ENCODE measurements at places on chromosomes 11 and 22. TPM values are rescaled to one million over a fixed set of nuclear protein-coding genes. Genes with fewer than 3 reads are reported as not detected.

NKAPD1 gene
- 21.9 TPM for total RNA-seq

KCNK7 gene
- total RNA-seq = 0.82 TPM

NXPE1 gene
- total RNA-seq = not detected

CTSW gene
- total RNA-seq = 1.1 TPM

ZP1 gene
- not detected for total RNA-seq

SERPING1 gene
- 906 TPM for total RNA-seq

MMP27 gene
- not detected for total RNA-seq

RRM1 gene
- total RNA-seq = 15.0 TPM

CLDN5 gene
- total RNA-seq = 53.9 TPM

TSPAN32 gene
- total RNA-seq = 2.3 TPM

CASP1 gene
- total RNA-seq = 11.0 TPM

B3GAT1 gene
- 0.18 TPM for total RNA-seq

VSIG10L2 gene
- total RNA-seq = 0.57 TPM

PKNOX2 gene
- 33.4 TPM for total RNA-seq

DNA sequence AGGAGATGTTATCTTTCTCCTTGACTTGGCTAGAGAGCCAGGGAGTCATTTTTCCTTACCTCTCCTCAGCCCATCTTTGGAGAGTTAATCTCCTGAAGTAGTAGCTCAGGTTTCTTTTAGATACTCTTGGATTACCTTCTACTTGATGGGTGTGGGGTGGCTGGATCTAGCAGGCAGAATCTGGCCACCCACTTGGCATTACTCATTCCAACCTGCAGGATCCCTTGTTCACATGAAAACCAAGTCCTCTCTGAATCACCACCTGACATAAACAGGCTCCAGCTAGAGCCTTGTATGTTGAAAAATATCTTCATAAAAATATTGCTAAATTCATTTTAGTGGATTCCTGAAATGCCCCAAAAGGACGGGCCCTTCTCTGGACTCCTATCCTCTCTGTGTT lies 250.6 kb upstream of the PLET1 start:
- H3K27ac ChIP-seq = no peak overlapping the region
- DNase-seq = no peak
- no peaks in the 10 kb centered on the region for H3K27me3 ChIP-seq
- no peaks in the 10 kb centered on the region for H3K4me1 ChIP-seq
- H3K36me3 ChIP-seq = no peaks in the 10 kb centered on the region

GRCh38 chr11:111836721-111837120 lies 34.7 kb downstream of the ALG9 start:
- H3K36me3 ChIP-seq = no peaks in the 10 kb centered on the region
- no peak for DNase-seq
- no peak overlapping the region for H3K4me3 ChIP-seq
- no peaks in the 10 kb centered on the region for H3K27me3 ChIP-seq

DNA sequence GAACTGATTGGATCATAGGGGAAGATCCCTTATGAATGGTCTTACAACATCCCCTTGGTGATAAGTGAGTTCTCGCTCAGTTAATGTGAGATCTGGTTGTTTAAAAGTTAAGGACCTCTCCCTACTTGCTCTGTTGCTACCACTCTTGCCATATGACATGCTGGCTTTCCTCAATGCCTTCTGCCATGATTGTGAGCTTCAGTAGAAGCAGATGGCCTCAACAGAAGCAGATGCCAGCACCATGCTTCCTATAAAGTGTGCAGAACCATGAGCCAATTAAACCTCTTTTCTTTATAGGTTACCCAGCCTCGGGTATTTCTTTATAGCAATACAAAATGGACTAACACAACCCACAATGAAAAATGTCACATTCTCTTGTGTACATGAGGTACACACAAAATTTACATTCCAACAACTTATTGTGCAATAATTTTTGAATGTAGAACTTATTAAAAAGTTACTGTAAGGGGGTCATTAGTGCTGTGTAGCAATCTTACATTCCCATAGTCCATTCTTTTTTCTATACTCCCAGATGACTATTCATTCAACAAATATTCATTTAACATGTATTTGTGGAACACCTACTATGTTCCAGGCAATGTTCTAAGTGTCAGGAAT lies 10.3 kb downstream of the CYP2R1 start:
- DNase-seq = no peak
- H3K36me3 ChIP-seq = no peaks in the 10 kb centered on the region
- H3K4me3 ChIP-seq = no peak overlapping the region
- no peaks in the 10 kb centered on the region for H3K27me3 ChIP-seq
- H3K27ac ChIP-seq = no peak overlapping the region

DNA sequence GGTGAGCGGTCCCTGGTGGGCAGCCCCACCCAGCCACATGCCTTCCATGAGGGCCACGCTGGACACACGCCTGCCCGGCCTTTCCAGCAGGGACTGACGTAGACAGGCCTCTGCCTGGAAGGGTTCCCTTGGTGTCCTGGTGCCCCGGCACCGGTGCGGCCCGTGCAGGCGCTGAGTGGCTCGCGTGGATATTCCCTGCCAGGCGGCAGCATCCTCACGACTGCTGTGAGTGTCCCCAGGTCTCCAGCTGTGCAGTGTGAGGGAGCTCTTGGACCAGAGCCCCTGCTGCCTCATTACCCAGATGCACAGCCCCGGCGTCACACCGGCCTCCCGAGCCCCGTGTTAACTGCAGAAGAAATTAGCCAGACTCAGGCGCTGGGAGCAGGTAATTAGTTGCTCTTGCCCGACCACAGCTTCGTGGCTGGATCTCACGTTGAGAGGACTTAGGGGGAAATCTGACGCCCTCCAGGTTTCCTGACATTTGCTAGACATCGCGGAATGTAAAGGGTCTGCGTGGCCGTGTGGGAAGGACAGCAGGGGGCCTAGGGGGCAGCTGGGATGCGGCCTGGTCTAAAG lies 1196.3 kb downstream of the BRD1 start:
- H3K36me3 ChIP-seq = no peaks in the 10 kb centered on the region
- no peak for DNase-seq
- peaks cover 7% of the 10 kb centered on the region for H3K4me1 ChIP-seq
- no peaks in the 10 kb centered on the region for H3K27me3 ChIP-seq

- H3K36me3 ChIP-seq = no peaks in the 10 kb centered on the region
- no peaks in the 10 kb centered on the region for H3K27me3 ChIP-seq
- H3K4me1 ChIP-seq = no peaks in the 10 kb centered on the region
These were observed 20.5 kb downstream of the TST start for GRCh38 chr22:36998620-36999351.

- H3K36me3 ChIP-seq = no peaks in the 10 kb centered on the region
- H3K4me1 ChIP-seq = peaks cover 5% of the 10 kb centered on the region
- no peak overlapping the region for H3K4me3 ChIP-seq
- DNase-seq = no peak
- no peaks in the 10 kb centered on the region for H3K27me3 ChIP-seq
- H3K27ac ChIP-seq = no peak overlapping the region
These were observed 3.6 kb upstream of the ZDHHC8 start for GRCh38 chr22:20127869-20128618.

GRCh38 chr11:101686514-101686913 lies 102.7 kb upstream of the TRPC6 start:
- no peaks in the 10 kb centered on the region for H3K4me1 ChIP-seq
- H3K27ac ChIP-seq = no peak overlapping the region
- no peaks in the 10 kb centered on the region for H3K36me3 ChIP-seq
- no peaks in the 10 kb centered on the region for H3K27me3 ChIP-seq

DNA sequence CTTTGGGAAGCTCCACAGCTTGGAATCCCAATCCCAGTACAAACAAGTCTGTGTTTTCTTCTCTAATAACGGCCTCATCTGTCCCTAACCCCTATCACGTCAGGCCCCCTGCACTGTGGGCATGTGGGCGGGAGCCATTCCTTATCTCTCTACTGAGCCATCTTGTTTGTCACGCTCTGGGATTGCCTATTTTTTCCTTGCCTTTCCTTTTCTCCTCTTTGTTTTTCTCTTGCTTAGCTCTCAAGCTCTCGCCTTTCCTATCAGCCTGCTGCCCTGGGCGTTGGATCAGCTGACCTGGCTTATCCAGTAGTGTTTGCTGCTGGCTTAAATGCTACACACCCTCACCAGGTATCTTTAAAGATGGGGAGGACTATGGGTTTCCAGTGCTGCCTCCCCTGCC lies 35.8 kb downstream of the ARHGAP1 start:
- peaks cover 3% of the 10 kb centered on the region for H3K4me1 ChIP-seq
- no peaks in the 10 kb centered on the region for H3K36me3 ChIP-seq
- DNase-seq = no peak
- H3K27ac ChIP-seq = no peak overlapping the region

GRCh38 chr11:78336877-78337553 lies 80.6 kb downstream of the GAB2 start:
- H3K4me1 ChIP-seq = peaks cover 10% of the 10 kb centered on the region
- no peak overlapping the region for H3K27ac ChIP-seq
- no peak overlapping the region for H3K4me3 ChIP-seq

DNA sequence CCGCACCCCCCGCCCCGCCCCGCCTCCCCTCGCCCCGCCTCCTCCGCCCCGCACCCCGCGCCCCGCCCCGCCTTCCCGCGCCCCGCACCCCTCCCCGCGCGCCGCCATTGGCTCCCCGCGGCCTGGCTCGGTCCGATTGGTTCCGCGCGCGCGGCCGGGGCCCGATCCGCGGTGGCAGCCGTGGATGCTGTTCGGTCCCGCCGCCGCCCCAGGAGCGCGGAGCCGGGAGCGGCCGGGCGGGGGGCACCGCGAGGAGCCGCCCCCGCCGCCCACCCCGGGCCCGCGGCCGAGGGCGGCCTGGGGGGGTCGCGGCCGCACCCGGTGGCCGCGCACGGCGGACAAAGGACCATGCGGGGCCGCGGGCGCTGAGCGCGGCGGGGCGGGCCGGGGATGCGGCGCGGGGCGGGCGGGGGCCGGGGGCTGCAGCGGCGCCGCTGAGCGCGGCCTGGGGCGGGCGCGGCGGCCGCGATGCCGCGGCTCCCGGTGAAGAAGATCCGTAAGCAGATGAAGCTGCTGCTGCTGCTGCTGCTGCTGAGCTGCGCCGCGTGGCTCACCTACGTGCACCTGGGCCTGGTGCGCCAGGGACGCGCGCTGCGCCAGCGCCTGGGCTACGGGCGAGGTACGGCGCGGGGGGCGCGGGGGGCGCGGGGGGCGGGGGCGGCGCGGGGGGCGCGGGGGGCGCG lies at the start of gene B4GALNT4:
Gene B4GALNT4 (plus strand): TSS at position 164 of the 683 bp plus-strand sequence. CDS start 305 bp downstream, at position 469.
- DNase-seq = peak; percentile 65
- H3K4me1 ChIP-seq = peaks cover 5% of the 10 kb centered on the region
- no peaks in the 10 kb centered on the region for H3K27me3 ChIP-seq
- peak within 1 kb of the TSS; percentile 52 for H3K27ac ChIP-seq

DNA sequence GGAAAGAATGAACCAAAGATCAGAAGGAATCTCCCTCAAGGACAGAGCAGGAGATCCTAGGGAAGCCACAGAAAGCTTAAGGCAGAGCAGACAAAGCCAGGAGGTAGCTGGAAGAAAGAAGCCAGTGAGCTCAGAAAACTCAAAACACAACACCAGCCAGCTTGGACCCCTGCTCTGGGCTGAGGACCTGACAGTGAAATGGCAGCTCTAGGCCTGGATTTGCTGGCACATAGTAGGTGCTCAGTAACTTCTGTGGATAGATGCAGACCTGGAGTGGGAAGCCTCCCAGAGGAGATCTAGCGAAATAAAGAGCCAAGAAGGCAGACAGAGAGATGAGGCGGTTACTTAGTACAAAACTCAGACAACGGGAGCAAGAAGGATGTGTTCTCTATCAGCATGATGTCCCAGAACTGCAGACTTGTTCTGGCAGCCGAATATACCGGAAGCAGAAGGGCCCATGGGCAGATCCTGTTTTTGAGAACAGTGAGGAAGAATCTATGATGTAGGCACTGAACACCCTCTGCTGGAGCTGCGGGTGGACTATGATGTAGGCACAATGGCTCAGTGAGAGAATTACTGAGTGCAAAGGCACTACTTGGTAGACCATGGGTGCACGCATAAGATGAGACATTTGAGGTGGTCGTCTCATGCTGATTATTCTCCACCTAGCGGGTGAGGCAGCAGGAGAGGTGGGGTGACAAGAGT lies 4.8 kb downstream of the ROBO4 start:
- H3K36me3 ChIP-seq = no peaks in the 10 kb centered on the region
- H3K4me3 ChIP-seq = no peak overlapping the region
- H3K27me3 ChIP-seq = no peaks in the 10 kb centered on the region
- no peak for DNase-seq
- H3K4me1 ChIP-seq = peaks cover 26% of the 10 kb centered on the region
- no peak overlapping the region for H3K27ac ChIP-seq

DNA sequence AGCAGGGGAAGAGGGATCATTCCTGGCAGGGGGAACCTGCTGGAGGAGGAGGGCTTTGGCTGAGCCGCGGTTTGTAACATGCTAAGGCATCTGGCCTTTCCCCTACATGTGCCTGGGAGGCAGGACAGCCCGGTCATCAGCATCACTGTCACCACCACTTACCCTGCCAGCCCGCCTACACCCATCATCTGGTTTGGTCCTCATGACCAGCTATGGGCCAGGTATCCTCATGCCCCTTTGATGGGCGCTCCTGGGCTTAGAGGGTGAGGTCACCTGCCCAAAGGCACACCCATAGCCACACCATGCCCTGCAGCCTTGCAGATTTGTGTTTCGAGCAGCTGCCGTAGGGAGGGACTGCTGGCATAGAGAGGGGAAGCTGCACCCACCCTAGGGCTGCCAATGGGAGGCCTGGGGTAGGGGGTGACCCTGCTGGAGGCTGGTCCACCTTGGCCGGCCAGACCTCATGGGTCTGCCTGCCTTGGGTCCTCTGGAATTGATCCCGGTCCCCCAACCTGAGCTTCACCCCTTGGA lies 2.6 kb downstream of the MRGPRF start:
- H3K4me3 ChIP-seq = peak overlapping the region; percentile 67
- peaks cover 38% of the 10 kb centered on the region for H3K4me1 ChIP-seq
- H3K27ac ChIP-seq = peak overlapping the region; percentile 86
- DNase-seq = peak; percentile 28
- H3K27me3 ChIP-seq = no peaks in the 10 kb centered on the region

GRCh38 chr11:62108017-62108750 lies 15.6 kb upstream of the INCENP start:
- no peaks in the 10 kb centered on the region for H3K36me3 ChIP-seq
- H3K27me3 ChIP-seq = no peaks in the 10 kb centered on the region
- H3K4me1 ChIP-seq = peaks cover 10% of the 10 kb centered on the region
- no peak overlapping the region for H3K4me3 ChIP-seq
- DNase-seq = no peak

GRCh38 chr11:78313181-78313795 lies 104.3 kb downstream of the GAB2 start:
- peak; percentile 34 for DNase-seq
- no peak overlapping the region for H3K4me3 ChIP-seq
- H3K27me3 ChIP-seq = no peaks in the 10 kb centered on the region
- no peaks in the 10 kb centered on the region for H3K36me3 ChIP-seq
- H3K4me1 ChIP-seq = peaks cover 27% of the 10 kb centered on the region

GRCh38 chr11:86987679-86988078 lies 32.5 kb upstream of the FZD4 start:
- no peaks in the 10 kb centered on the region for H3K36me3 ChIP-seq
- H3K27ac ChIP-seq = no peak overlapping the region
- no peaks in the 10 kb centered on the region for H3K27me3 ChIP-seq
- H3K4me3 ChIP-seq = no peak overlapping the region
